Stimulated activated CD4-positive, alpha-beta T cell treated with anti-CD3 and anti-CD28 coated beads, TNF-alpha, amount 100 ng/mL, for 1 hour (primary cell): ENCODE measurements at places on chromosomes 2 and 18.

DNA sequence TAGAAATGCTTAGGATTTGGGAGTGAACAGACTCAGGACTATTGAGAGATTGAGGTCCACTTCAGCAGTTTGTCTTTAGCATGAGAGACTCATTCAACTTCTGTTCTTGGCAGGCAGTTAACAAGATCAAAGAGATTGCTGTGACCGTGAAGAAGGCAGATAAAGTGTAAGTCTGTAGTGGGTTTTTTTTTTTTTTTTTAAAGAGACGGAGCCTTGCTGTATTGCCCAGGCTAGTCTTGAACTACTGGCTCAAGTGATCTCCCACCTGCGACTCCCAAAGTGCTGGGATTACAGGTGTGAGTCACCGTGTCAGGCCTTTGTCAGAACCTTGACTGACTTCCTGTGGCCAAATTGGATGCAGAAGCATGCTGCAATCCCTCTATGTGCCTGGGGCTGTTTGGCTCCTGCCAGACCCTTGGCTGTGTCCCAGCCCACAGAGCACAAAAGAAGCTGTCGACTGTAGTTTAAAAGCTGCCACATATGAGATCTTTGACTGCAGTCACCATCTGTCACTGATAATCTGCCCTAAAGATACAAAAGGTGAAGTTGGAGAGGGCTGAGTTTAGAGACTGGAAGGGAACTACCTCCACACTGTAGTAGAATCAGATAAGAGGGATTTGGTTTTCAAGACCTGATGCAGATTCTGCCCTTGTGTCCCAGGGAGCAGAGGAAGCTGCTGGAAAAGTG is 9.9 kb downstream of the CCT7 start:
- DNase-seq: no peak

GRCh38 chr2:127829845-127830246 is 18.9 kb upstream of the WDR33 start:
- DNase-seq: peak; percentile 9

GRCh38 chr2:63729362-63729761 is 112.3 kb upstream of the UGP2 start:
- DNase-seq: no peak

- no peak for DNase-seq
Measured at GRCh38 chr2:201959198-201959597, 74.5 kb upstream of the FZD7 start.

GRCh38 chr2:231198291-231199173 is at the start of gene ARMC9:
Gene ARMC9, plus strand, starts transcription at chr2:231198631. Its CDS starts 7,608 bp downstream, at chr2:231206239.
- peak; percentile 18 for DNase-seq

- no peak for DNase-seq
Measured at GRCh38 chr2:86787736-86788135, 3.0 kb downstream of the CD8A start.

GRCh38 chr2:20224716-20225293 is at the start of gene SDC1:
Gene SDC1, minus strand, starts transcription at chr2:20225130. Its CDS starts 263 bp downstream, at chr2:20224867.
- no peak for DNase-seq

- DNase-seq: no peak
Measured at GRCh38 chr18:32040936-32041335, 22.3 kb downstream of the RNF125 start.

GRCh38 chr2:128578406-128579390 is 260.0 kb upstream of the HS6ST1 start:
- DNase-seq: no peak

- no peak for DNase-seq
Measured at GRCh38 chr18:45376193-45376592, 239.1 kb upstream of the SLC14A2 start.
